Right forelimb (tissue), 1 donor: ENCODE measurements at places on chromosomes 12 and 14.

DNA sequence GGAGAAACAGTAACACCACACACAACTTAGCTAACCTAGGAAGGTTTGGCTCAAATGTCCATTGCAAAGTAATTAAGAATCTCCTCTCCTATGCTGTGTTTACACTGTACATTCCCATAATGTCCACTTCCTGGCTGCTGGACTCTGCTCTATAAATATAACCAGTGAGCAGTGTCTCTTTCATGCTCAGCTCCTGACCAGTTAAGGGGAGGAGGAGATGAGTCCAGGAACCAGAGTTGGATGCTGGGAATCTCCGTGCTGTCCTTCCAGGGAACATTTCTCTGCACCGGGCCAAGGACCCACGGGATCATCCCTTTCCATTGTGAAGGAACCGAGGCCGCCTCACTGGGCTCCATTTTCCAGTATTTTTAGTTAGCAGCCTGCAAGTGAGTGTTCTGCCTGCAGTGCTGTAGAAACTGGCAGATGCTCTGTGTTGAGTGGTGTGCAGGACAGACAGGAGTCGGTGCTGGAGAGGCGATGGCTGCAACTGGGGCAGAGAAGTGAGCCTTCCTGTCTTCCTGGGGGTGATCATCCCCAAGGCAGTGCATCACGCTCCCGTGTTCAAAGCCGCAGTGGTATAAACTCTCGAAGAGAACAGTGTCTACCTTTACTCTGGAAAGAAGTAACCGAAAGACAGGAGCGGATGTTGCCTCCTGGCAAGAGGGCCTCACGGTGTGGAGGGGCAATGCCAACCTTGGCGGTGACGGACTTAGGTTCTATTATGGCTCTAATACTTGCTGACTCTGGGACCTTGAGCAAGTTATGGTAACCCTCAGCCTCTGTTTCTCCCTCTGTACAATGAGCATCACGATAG lies 195.5 kb downstream of the CACNA1C start:
- DNase-seq = no peak

- no peak for DNase-seq
Observed at GRCh38 chr14:62076825-62077605, 314.8 kb downstream of the SNAPC1 start.

DNA sequence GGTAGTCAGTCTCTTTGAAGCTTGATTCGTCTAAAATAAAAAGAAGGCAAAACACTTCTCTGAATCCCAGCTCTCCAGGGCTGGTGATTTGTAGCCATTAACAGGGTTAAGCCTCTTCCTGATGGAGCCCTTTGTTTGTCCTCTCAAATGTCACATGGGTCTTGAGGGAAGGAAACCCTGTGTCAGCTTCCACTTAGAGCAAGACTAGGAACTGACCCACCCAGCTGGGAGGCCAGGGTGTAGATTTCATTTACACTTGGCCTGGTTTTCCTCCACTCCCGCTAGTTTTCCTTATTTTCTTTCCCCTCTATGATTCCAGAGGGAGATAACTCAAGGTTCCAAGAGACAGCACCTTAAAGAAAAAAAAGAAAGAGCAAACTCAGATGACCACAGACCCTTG lies 230.5 kb upstream of the EGLN3 start:
- no peak for DNase-seq

DNA sequence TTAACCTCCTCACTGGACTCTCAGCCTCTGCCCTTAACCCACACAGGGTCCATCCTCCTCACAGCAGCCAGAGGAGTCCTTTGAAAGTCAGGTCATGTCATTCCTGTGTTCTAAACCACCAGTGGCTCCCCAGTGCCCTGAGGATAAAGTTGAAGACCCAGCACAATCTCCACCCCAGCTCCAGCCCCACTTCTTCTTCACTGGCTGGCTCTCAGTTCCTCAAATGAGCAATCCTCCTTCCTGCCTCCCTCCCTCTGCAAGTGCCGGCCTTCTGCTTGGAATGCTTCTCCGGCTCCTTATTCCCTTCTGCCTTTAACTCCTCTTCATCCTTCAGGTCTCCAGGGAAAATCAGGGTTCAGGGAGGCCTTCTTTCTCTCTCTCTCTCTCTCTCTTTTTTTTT lies 32.0 kb upstream of the SPPL3 start:
- no peak for DNase-seq

DNA sequence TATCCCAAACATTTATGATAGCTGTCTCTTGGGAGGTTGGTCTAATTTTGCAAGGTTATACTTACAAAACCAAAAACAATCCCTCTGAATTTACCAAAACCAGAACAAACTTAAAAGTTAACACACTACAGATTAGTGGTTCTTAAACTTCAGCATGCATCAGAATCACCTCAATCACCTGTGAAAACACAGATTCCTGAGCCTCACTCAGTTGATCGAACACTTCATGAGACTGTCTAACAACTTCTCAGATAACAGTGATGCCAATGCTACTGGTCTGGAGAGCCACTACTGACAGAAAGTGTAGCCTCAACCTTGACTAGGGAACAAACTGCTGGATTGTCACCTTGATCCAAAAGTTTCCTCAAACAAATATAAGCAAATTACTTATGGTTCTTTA lies 44.2 kb downstream of the ATP2B1 start:
- DNase-seq = no peak

DNA sequence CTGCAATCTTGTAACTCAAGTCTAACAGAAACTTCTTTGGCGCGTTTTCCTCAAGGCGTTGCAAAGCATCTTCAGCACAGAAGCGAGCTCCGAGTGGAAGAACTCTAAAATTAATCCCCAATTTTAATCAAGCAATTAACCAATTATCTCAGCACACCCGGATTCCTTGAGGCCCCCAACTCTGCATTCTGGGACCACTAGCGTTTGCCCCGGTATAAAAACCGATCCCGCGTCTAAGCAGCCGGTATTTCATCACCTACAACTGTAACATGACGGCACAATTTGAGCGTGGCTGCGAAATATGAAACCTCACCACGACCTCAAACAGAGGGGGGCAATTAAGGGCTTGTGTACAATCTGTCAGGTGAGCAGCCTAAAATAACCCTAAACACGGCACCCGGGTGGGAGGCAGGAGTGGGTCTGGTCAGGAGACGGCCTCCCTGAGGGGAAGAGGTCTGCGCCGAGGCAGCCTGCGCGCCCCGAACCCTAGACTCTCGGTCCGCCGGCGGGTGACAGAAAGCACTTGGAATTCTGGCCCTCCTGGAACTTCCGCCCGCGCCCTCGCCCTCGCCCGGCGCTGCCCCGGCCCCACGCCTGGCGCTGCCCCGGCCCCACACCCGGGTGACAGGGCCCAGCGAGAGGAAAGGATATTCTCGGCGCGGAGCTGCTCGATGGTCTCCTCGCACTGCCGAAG lies 594 bp downstream of the ZCCHC8 start:
- DNase-seq = peak; percentile 73

DNA sequence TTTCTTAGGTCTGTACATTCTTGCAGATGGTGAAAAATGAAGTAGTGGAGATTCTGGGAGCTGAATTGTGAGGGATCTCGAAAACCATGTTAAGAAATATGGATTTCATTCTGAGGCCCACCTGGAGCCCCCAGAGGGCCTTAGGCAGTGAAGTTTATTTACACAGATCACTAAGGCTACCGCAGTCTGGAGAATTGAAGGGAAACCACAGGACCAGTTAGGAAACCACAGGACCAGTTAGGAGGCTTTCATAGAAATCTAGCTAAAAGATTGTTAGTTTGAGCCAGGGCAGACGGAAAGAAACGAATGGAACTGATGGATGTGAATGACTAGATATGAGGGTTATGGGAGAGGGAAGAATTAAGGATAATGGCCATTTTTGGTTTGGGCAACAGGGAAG lies 7.2 kb downstream of the CBLN3 start:
- DNase-seq = no peak

DNA sequence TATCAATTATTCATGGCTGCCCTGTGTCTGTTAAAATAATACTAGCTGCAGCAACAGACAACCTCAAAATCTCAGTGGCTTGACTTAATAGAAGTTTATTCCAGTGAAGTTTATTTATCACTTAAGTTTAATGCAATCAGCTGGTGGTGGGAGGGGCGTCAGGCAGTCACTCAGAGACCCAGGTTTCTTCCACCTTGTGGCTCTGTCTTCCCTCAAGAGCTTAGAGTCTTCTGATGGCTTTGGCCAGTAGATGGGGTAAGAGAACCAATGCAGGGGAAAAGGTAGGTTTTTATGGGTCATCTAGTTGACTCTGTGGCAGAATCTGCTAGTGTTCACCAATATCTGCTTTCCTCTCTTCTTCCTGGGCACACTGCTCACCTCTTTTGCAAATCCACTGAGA lies 668.9 kb downstream of the AACS start:
- DNase-seq = no peak

- DNase-seq = no peak
Observed at GRCh38 chr12:4962539-4963486, 53.1 kb downstream of the KCNA1 start.

GRCh38 chr12:115227137-115227615 lies 543.2 kb upstream of the TBX3 start:
- no peak for DNase-seq

DNA sequence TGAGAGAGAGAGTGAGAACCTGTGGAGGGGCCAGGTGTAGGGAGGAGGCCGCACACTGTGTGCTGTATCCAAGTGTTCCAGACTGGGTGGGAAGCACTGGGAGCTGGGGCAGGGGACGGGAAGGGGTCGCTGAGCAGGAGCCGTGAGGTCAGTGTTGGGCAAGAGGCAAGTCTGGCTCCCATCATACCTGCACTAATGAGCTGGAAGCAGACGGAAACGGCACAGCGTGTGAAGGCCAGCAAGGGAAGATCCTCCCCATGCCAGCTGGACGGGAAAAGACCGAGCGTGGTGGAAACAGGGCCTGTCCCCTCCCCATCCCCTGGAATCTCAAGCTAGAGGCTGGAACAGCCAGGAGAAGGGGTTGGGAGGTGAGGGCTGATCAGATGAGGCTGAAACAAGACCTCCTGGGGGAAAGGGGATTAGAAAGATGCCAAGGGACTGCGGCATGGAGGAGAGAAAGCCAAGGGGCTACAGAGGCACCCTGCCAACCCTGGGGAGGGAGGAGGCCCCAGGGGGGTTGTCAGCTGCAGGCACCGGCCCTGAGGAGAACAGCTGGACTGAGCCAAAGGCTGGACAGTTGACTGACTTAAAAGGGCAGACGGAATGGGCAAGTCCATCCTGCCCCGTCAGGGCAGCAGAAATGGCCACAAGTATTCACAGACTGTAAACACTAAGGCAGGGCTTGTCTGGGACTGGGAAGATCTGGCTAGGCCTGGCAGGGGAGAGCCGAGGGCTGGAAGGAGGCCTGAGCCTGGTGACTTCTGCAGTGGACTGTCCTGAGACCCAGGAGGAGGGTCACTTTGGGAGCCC lies 19.0 kb upstream of the LTBP2 start:
- DNase-seq = no peak

GRCh38 chr12:13661005-13661887 lies 320.2 kb downstream of the GRIN2B start:
- peak; percentile 59 for DNase-seq

DNA sequence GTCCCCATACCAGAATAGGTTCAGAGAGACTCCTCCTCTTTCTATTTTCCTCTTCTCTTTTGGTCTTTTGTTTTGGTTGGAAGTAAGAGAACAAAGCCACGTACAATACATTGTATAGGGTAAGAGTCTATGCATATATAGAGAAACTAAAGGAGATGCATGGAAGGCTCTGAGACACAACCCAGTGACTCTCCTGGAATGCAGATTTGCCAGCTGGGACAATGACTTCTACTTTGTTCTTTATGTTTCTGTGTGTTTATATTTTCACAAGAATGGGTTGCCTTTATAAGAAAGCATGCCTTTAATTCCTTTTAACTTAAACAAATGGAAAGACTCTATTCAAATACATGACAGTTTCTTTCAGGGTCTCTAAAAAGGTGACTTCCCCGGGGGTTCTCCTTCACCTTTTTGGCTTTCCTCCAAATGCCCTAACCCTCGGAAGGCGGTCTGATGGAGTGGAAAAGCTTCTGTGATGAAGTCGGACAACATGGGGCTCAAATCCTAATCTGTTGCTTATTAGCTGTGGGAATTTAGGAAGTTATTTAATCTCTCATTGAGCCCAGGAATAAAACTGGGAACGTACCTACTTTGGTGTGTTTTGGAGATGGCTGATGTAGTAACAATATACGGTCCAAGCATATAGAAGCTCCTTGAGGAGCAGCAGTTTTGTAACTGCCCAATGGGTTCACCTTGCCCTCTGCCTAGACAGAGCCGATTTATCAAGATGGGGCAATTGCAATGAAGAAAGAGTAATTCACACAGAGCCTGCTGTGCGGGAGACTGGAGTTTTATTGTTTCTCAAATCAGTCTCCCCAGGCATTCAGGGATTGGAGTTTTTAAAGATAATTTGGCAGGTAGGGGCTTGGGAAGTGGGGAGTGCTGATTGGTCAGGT lies 9.1 kb upstream of the SERPINA1 start:
- DNase-seq = no peak

- DNase-seq = no peak
Observed at GRCh38 chr12:1083151-1083888, 92.3 kb downstream of the ERC1 start.

GRCh38 chr12:94593822-94594442 lies 56.4 kb downstream of the TMCC3 start:
- no peak for DNase-seq
